ENCODE measurements at places on chromosomes 12 and 14. TPM values are rescaled to one million over a fixed set of nuclear protein-coding genes. Genes with fewer than 3 reads are reported as not detected.

FAM90A1 gene
- not detected for total RNA-seq

EPYC gene
- not detected for total RNA-seq

SNRNP35 gene
- total RNA-seq = 32.4 TPM

DDIT3 gene
- 57.2 TPM for total RNA-seq

SSTR1 gene
- 1.2 TPM for total RNA-seq

GNB3 gene
- total RNA-seq = 1.7 TPM

DICER1 gene
- 27.8 TPM for total RNA-seq

SCFD1 gene
- total RNA-seq = 178 TPM

KRT85 gene
- total RNA-seq = not detected

TAMALIN gene
- 15.9 TPM for total RNA-seq
